Melanocyte of skin (primary cell): ENCODE measurements at places on chromosomes 2 and 18. TPM values are rescaled to one million over a fixed set of nuclear protein-coding genes. Genes with fewer than 3 reads are reported as not detected.

The PAX8 gene
- under 0.01 and 0.15 TPM in 2 replicates for total RNA-seq

The TWIST2 gene
- 2.1 and 3.3 TPM in 2 replicates for total RNA-seq

The ASPRV1 gene
- 0.34 and 0.36 TPM in 2 replicates for total RNA-seq

The GREB1 gene
- total RNA-seq: 78.1 and 97.0 TPM in 2 replicates

The TFPI gene
- total RNA-seq: 8.9 and 9.0 TPM in 2 replicates

The MEP1B gene
- total RNA-seq: not detected in 2 replicates

The EFHD1 gene
- 0.34 and 2.9 TPM in 2 replicates for total RNA-seq

The ALPI gene
- total RNA-seq: not detected in 2 replicates

The AKAIN1 gene
- not detected in 2 replicates for total RNA-seq

The CRYGC gene
- not detected in 2 replicates for total RNA-seq

The PKDCC gene
- total RNA-seq: 30.2 and 52.3 TPM in 2 replicates

The ORMDL1 gene
- 46.0 and 79.4 TPM in 2 replicates for total RNA-seq

The HOXD8 gene
- total RNA-seq: 2.7 and 8.2 TPM in 2 replicates

The PSMA8 gene
- total RNA-seq: under 0.01 TPM in 1 of 2 replicates, not detected in the other

The FEV gene
- total RNA-seq: not detected in 2 replicates

The KLHL41 gene
- total RNA-seq: 1.7 and 3.1 TPM in 2 replicates

The SIX3 gene
- not detected in 2 replicates for total RNA-seq
